Activated CD4-positive, alpha-beta T cell treated with anti-CD3 and anti-CD28 coated beads, Interleukin-2, amount 50 U/mL, for 1 hour (primary cell): ENCODE measurements at places on chromosomes 5 and 9.

GRCh38 chr9:135277219-135278201 is 190.0 kb downstream of the OLFM1 start:
- no peak for DNase-seq

- DNase-seq, result no peak
These were observed 32.7 kb upstream of the DMRTA1 start for GRCh38 chr9:22413884-22414283.

GRCh38 chr9:113992276-113992951 is 85.7 kb downstream of the AMBP start:
- DNase-seq, result no peak

- no peak for DNase-seq
These were observed 460 bp upstream of the ACO1 start for GRCh38 chr9:32384002-32384363.

DNA sequence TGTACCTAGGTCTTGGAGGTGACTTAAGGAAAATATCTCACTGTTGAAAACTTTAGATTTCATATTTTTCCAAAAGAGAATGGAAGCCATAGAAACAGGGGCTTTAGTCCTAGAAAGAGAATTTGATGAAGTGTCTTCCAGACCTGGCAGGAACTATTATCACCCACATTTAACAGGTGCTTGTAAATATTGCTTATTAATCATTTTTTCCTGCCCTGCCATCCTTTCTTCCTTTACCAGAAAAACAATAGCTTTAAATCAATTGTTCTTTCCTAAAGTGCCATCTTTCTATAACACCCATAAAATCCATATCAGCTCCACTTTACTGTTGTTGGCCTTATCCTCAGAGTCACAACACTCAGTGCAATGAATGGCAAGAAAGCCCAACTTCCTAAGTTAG is 350.9 kb downstream of the YTHDC2 start:
- DNase-seq, result no peak

DNA sequence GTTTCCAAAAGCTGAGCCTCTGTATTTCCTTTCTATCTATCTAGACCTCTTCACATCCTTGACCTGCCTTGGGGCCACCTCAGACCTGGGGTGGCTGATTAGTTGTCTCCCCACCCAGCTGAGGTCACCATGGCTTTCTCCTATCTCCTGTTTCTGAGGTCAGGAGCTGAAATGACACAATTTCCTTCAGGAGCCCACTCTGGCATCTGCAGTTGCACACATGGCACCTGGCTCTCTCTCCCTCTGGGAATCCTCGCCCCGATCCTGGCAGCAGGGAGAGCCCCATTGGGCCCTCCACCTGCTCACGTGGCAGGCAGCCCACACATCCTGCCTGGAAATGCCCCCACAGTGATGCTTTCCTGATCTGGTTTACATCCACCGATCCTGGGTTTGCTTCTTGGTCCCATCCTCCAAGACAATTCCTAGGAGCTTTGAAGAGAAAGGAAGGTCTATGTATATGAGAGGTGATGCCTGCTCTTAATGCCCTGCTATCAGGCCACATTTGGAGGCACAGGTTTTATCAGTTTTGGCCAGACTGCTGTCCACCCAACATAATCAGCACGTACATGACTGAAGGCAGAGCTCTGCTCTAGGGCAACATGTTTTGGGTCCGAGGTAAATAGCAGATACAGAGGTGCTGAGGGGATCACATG is 53.7 kb downstream of the MARCHF3 start:
- no peak for DNase-seq

- no peak for DNase-seq
These were observed 190.3 kb downstream of the SYK start for GRCh38 chr9:90991953-90992352.

GRCh38 chr5:79518718-79519117 is 4.8 kb upstream of the HOMER1 start:
- no peak for DNase-seq

DNA sequence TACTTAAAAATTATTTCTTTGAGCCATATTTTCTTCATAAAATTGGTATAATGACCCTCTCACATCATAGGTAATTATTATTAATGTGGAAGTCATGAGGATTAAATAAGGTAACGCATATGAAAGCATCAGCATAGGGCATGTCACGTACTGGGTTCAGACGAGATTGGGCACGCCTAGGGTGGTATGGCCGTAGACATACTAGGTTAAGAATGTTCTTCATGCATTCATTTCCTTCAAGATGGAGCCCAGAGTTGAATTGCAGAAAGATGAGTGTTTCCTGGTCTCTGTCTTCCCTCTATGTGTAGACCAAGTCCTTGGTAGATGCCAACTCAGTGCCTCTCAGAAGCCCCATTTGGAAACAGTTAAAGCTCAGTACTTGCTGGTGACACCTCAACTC is 174.1 kb upstream of the CLINT1 start:
- DNase-seq, result no peak

GRCh38 chr9:74595286-74595685 is 98.2 kb downstream of the RORB start:
- DNase-seq, result no peak

DNA sequence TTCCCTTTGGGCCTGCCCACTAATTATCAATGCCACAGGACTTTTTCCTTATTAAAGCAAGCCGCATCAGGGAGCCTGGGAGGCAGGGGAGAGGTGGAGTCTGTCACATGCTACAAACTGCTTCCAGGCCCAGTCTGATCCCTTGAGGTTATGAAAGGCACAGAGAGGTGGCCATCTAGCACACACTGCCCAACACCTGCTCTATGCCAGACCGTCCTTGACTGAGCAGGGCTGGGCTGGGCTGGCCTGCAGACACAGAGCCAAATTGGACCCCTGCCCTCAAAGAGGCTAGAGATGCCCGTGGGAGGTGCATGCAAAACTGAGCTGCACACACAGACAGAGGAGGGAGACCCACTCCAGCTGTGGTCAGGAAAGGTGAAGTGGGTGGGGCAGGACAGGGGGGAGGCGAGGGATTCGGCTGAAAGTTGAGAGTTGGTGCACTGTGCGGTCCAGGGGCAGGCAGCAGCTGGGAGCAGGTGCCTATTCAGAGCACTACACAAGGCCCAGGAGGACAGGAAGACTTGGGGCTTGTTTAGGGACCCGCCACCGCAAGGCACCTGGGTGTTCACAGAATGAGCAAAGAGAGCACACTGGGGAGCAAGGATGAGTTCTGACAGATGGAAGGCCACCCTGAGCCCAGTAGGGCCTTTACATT is 36.4 kb upstream of the TCF7 start:
- peak; percentile 21 for DNase-seq

DNA sequence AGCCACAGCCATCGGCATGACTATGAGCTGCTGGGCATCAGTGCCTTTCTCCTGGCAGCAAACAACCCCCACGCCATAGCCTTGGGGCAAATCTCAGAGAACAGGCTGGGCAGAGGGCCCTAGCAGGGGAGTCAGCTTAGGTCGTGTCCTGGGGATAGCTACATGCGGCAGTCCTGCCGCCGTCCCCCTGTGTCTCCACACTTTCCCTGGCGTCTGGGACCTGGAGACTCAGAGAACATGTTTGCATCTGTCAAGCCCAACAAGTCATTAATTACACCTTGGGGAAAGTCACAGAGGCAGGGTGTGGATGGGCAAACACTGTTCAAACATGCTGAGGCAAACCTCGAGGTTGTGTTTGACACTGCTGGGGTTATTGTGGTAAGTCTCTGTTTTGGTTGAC is 123.6 kb downstream of the C5orf15 start:
- no peak for DNase-seq

DNA sequence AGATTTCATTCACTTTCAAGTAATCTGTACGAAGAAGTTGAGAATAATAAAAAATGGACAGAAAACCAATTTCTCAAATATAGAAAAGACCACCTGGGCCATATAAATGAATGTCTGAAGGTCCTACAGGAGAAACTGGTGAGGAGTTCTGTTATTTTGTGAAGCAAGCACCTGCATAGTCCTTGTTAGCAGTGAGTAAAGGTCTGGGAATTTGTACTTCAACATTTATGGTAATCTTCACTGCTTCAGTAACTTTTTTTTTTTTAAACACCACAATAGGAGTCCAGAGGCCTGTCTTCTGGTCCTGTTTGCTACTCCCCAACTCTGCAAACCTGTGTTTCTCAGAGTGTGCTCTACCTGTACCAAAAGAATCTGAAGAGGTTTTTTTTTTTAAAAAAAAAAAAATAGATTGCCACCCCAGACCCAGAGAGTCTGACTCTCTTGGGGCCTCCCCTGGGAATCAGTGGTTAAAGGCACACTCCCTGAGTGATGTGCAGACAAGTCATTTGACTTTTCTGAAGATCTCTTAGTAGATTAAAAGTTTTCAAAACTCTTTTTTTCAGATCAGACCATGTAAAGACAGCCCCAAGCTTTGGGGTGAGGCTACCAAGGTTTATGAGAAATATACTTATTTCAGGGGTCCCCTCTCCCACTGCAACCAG is 55.5 kb downstream of the FAM81B start:
- DNase-seq, result no peak

DNA sequence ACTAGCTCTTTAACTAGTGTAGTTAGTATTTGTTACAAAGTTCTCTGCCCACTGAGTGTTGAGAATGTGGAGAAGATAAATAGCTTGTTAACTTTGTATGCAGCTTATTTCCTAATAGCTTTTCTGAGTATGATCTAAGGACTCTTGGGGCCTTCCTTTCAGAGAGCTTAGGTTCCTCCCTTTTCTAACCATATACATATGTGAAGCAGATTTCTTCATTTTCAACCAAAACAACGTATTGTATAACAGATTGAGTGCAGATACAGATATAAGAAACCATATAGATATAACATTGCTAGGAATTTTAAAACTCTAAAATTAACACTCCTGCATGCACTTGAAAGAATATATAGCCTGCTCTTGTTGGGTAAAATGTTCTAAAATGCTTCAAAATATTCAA is 70.4 kb downstream of the SCAMP1 start:
- DNase-seq, result no peak

- DNase-seq, result no peak
These were observed 716 bp downstream of the HARS1 start for GRCh38 chr5:140690376-140690932.
